ENCODE measurements at places on chromosomes 16 and 17. TPM values are rescaled to one million over a fixed set of nuclear protein-coding genes. Genes with fewer than 3 reads are reported as not detected.

DNA sequence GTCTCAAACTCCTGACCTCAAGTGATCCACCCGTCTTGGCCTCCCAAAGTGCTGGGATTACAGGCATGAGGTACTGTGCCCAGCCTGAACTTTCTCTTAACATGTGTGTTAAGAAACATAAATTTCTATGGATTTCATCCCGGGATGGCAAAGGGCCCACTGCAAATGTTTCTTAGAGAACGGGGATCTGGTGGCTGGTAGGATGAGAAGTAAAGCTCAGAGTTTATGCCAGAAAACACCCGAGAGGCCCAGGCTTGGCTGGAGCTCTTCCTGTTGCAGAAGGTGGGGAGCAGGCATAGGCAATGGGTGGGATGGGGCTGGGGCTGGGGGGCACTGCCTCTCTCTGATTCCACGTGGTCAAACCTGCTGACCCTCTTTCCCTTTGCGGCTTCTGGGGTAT is 5.6 kb upstream of the CARHSP1 start:
- no peaks in the 10 kb centered on the region for H3K27me3 ChIP-seq
- H3K27ac ChIP-seq: no peak overlapping the region
- H3K4me3 ChIP-seq: no peak overlapping the region
- DNase-seq: no peak
- H3K36me3 ChIP-seq: no peaks in the 10 kb centered on the region
- H3K4me1 ChIP-seq: peaks cover 18% of the 10 kb centered on the region

DNA sequence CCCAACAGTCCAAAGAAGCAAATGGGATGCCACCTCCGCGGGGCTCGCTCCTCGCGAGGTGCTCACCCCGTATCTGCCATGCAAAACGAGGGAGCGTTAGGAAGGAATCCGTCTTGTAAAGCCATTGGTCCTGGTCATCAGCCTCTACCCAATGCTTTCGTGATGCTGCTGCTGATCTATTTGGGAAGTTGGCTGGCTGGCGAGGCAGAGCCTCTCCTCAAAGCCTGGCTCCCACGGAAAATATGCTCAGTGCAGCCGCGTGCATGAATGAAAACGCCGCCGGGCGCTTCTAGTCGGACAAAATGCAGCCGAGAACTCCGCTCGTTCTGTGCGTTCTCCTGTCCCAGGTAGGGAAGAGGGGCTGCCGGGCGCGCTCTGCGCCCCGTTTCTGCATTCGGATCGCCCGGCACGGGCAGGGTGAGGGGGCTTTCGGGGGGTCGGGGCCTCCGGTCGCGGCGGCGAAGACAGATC is at the start of gene CDH13:
Gene CDH13, plus strand, starts transcription at position 179 of the 471 bp plus-strand sequence.
- H3K27ac ChIP-seq: no peak within 1 kb of the TSS
- H3K27me3 ChIP-seq: peaks cover 64% of the 10 kb centered on the region
- H3K4me1 ChIP-seq: peaks cover 2% of the 10 kb centered on the region
- H3K36me3 ChIP-seq: no peaks in the 10 kb centered on the region

DNA sequence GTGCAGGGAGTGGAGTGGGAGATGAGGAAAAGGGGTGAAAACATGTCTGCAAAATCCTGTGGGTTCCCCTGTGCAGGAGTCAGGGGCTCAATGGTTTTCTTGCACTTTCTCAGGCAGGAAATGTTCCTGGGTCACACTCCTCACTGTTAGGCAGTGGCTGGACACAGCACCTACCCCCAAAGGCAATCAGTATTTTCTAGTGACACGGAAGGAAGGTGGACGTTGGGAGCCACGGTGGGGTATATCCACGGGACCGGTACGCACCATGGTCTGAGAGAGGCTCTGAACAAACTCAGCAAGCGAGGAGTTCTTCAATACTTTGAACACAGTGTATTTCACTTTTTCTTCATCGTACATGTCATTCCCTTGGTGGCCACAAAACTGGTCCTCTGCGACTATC is 20.9 kb downstream of the LITAFD start:
- peaks cover 13% of the 10 kb centered on the region for H3K4me1 ChIP-seq
- H3K36me3 ChIP-seq: peaks cover 39% of the 10 kb centered on the region
- no peak for DNase-seq

CD300LF gene
- total RNA-seq: not detected

RBFOX1 gene
- not detected for total RNA-seq

GNGT2 gene
- 28.4 TPM for total RNA-seq

CRHR1 gene
- total RNA-seq: not detected

SPATA2L gene
- total RNA-seq: 3.3 TPM

GPR142 gene
- total RNA-seq: not detected
